ENCODE measurements at places on chromosomes 2 and 18.

DNA sequence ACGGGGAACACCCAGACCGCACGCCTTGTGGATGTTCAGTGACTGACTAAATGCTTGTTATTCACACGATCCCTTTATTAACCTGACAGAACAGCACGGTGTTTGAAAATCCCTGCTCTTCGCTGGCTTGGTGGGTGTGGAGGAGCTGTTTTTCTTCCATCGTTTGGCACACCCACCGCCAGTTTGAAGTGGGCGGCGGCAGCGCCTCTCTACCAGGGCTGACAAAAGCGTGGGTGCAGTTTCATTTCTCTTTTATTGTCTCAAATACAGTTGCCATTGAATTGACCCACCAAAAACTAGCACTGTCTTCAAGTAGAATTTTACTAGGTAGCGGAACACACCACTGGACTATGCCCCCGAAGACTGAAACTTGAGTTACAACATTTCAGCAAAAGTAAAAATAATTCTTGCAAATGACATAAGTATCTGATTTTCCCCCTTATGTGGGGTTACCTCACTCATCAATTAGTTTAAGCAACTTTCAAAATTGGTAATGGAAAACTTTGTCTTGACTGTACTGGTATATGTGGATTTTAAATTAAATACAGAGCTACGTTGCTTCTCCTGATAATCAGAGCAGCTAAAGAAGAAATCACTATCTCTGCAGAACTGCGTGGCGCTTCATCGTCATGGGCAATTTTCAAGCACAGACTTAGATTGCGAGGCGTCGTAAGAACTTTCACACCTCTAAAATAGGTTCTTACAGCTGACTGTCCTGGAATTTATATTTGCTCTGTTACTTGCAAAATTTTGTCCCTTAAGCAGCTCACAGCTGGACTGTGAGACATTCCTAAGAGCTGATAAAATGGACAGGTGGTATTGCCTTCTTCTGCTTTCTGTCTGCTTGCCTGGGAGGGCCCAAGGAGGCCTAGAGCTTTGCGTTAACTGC, 60.9 kb downstream of the LDLRAD4 start:
- no peak for DNase-seq

GRCh38 chr2:151979694-151980093, 119.2 kb downstream of the CACNB4 start:
- DNase-seq: no peak

DNA sequence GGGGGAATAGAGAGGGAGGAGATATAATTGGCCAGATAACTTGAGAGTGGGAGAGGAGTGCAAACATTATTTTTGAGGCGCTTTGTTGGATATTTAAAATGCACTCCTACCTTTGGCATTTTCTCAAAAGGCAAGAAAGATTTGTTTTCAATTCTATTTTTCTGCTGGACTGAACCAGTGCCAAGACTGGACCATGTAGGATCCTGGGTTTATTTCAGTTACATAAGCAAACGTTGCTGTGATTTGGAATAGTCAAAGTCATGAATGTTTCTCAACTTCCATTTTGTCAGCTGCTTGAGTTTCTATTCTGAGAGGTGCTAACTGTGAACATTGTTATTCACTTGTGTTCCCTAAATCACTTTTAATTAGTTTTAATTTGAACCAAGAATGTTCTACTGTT, 8.9 kb upstream of the CHRNA1 start:
- DNase-seq: no peak

DNA sequence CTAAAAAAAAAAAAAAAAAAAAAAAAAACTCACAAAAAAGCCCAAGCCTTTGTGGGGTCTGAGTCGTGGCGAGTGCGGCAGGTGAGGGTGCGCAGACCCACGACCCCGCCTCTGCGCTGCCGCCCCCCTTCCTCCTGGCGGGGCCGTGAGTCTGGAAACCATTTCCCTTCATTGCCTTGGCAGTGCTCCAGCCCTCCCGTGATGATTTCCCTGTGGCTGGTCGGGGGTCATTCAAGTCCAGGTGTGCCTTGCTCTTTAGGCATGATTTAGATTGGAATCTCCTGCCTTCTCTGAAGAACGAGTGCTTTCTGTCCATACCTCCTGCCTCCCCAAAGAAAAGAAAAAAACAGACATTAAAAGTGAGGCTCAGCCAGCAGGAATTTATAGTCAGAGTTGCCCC, 161.8 kb downstream of the FAM210A start:
- no peak for DNase-seq

GRCh38 chr2:235608200-235608887, 114.5 kb downstream of the AGAP1 start:
- DNase-seq: no peak

DNA sequence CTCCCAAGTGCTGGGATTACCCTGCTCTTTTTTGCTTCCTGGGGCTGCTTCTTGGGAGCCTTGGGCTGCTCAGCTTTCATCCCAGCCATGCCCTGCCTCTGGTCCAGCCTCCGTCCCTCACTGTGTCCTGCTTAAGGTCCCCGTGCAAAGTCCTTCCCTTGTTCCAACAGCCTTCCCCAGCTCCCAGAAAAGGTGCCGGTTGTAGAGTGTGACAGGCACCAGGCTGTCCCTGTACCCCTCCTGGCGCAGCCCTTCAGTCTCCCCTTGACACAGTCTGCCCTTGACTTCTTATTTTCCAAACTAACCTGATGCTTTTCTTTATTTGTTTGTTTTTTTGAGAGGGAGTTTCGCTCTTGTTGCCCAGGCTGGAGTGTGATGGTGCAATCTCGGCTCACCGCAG, 20.1 kb upstream of the ALPI start:
- DNase-seq: no peak

GRCh38 chr2:239293775-239294430, 106.9 kb downstream of the HDAC4 start:
- DNase-seq: no peak

GRCh38 chr2:218169757-218170546, 3.2 kb upstream of the CXCR1 start:
- no peak for DNase-seq

DNA sequence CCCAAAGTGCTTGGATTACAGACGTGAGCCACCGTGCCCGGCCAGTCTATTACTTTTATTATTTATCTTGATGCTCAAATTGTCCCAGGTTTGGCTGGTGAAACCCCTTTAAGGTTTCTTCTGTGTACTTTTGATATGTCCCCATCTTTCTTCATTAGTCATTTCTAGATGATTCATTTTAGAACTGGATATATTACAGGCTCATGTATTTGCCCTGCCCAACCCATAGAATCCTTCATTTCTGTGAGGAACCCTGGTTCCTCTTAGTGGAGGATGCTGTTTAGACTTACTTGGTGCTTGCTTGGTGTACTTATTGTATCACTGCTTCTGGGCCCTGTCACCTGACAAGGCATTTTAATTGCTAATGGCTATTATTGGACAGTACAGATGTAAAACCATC, 40.1 kb downstream of the KCMF1 start:
- DNase-seq: no peak

DNA sequence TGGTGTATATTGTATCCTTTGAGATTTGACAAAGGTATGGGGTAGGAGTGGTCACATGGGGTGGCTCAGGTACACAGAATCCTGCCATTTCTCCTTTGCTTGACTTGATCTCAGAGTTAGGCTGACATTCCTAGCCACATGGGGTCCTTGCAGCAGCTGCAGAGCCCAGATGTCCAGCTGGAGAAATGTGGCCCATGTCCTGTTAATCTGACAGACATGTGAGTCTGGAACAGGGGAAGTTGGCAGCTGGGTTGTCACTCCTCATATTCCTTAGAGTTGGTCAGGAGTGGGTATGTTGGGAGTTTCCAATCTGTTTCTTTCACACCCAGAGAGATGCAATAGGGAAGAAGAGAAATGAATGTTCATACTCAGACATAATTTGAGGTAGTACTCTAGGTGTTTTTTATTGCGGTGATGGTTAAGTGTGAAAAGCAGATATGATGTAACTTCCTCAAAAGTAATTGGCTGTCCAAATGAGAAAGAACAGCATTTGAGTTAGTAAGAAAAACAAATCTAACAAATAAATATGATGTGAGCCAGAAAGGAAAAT, 402.6 kb upstream of the MEIS1 start:
- DNase-seq: no peak

DNA sequence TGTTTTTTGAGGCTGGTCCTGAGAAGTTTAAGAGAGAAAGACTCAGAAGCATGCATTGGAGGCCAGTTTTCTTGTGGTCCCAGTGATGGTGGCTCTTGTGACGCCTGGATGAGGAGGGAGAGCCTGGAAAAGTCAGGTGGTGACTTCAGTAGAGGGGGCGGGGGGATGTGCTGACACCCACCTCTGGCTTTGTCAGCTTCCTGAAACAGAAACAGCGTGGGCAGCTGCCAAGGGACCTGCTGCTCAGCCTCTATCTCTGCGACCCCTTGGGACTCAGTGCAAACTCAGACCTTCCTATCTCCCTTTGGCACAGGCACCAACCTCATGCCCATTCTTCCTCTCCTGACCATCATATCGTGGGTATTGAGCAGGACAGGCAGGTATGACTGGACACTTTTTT, 6.4 kb downstream of the TGFBRAP1 start:
- no peak for DNase-seq

DNA sequence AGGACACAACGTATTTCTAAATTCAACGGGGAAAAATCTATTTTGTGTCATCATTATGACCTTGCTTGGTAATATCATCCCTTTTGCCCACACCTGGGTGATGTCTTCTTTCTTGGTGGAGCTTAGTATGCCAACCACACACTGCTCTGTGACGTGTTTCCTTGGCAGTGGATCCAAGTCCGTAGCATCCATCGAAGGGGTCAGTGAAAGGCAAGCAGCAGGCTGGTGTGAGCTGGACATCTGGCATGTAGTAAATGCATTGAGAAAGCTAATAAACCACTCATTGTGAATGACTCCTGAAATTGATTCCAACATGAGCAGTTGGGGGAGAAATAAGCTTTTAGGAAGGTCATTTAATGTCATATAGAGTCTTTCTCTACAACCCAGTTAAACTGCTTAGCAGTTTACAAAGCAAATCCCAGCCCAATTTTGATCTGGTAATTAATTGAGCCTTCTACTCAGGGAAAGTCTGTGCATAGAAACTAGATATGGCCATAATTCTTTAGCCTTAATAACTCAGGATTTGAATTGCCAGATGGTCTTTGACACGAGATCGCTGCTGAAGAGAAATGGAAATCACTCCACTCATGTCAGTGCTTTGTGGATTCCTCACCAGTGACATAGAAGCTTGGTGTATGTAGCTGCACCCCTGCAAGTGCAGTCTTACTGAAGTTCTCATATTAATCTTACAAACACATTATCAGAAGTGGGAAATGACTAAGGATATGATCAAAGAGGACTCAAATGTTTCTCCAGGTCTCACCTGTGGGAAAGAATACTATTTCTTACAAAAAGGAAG, 494.8 kb downstream of the CMPK2 start:
- DNase-seq: no peak

DNA sequence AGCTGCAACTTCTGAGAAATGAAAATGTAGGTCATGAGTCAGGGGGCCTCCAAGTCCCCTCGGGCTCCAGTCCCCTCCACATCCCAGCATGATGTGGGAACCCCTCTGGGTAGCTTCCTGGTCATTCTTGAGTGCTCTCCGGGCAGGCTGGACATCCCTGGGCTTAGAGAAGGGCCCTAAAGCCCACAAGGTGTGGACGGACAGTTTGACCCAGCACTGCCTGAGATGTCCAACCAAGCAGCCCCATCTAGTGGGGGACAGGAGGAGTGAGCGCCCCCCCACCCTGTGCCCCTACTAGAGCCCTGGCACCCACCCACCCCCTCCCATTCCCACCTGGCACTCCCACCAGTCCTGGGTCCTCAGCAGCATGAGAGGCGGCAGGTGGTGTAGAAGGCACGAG, 46.0 kb downstream of the CYP27C1 start:
- DNase-seq: no peak

DNA sequence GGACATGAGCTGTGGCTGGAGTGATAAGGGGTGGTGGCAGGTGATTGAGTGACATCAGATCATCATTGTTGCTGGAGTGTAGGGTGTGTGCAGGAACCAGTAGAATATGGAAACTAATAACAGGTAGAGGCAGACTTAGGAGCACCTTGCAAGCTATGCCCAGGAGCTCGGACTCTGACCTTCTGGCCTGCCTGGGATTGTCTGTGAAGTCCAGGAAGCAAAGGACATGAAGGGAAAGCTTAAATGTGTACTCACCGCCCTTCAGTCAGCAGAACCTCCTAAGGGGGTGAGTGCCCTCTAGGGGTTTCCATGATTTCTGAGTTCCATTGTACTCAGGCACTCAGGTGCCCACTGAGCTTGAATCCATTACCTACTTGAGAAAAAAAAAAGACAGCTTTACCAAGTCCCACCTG, 104.2 kb downstream of the CRIM1 start:
- no peak for DNase-seq

DNA sequence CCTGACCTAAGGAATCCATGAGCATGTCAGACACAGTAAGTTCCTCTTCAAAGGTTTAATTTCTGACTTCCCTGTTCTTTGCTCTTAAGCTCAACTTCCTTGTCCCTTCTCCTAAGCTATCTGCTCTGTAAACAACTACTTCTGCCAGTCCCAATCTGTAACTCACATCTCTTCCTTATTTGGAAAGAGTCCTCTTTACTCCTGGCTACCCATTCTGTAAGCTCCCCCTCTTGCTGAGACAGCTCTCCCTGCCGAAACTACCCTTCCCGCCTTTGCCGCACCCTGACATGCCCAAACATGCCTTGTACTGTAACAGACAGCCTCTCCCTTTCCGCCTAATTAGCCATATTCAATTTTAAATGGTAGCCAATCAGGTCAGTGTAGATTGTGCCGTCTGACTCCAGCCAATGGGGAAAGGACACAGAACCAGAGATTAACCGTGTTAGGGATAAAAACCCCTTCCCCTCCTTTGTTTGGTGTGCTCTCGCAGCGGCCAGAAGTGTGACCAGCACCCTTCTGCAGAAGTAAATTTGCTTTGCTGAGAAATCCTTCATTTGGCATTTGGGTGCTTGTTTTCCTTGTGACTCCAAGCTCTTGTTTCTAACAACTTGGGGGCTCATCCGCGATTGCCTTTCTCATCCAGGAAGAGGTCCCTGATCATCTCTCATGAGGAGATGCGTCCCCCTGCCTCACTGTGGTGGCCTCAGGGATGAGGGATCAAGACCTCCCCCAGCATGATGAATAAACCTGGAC, 49.0 kb downstream of the PIAS2 start:
- DNase-seq: no peak

- DNase-seq: no peak
These were observed 11.2 kb downstream of the ACOXL start for GRCh38 chr2:110743600-110743999.

- no peak for DNase-seq
These were observed 60.1 kb upstream of the PAX3 start for GRCh38 chr2:222358876-222359275.

- DNase-seq: no peak
These were observed 126.3 kb downstream of the XRCC5 start for GRCh38 chr2:216235462-216235861.

GRCh38 chr18:3973191-3973850, 481.8 kb downstream of the DLGAP1 start:
- DNase-seq: no peak

GRCh38 chr2:163565192-163565591, 170.6 kb downstream of the FIGN start:
- DNase-seq: no peak

Measured in activated gamma-delta T cell treated with Interleukin-2 at 50 U/mL for 16 hours (primary cell).